ENCODE measurements at places on chromosomes 11 and 22.

DNA sequence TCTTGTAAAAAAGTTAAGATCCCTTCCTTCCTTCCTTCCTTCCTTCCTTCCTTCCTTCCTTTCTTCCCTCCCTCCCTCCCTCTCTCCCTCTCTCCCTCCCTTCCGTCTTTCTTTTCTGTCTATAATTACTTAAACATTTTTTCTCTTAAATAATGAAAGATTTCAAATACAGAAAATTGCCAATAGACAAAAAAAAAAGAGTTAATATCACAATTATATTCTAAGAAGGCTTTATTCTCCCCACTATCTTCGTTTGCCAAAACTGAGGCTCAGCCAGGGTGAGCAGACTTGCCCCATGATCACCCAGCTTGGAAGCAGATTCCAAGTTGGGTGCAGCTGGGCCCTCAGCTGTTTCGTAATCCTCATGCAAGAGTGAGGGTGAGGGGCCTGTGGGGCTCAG is 327 bp upstream of the CACNA1I start:
- no peak for DNase-seq

- no peak for DNase-seq
These were observed 224.7 kb downstream of the SNX19 start for GRCh38 chr11:130691581-130691980.

- DNase-seq: no peak
These were observed 342.5 kb downstream of the ETS1 start for GRCh38 chr11:128244871-128245270.

- peak; percentile 76 for DNase-seq
These were observed 571 bp downstream of the C11orf24 start for GRCh38 chr11:68271023-68271780.

- no peak for DNase-seq
These were observed 2.9 kb upstream of the MTFP1 start for GRCh38 chr22:30422481-30423300.

DNA sequence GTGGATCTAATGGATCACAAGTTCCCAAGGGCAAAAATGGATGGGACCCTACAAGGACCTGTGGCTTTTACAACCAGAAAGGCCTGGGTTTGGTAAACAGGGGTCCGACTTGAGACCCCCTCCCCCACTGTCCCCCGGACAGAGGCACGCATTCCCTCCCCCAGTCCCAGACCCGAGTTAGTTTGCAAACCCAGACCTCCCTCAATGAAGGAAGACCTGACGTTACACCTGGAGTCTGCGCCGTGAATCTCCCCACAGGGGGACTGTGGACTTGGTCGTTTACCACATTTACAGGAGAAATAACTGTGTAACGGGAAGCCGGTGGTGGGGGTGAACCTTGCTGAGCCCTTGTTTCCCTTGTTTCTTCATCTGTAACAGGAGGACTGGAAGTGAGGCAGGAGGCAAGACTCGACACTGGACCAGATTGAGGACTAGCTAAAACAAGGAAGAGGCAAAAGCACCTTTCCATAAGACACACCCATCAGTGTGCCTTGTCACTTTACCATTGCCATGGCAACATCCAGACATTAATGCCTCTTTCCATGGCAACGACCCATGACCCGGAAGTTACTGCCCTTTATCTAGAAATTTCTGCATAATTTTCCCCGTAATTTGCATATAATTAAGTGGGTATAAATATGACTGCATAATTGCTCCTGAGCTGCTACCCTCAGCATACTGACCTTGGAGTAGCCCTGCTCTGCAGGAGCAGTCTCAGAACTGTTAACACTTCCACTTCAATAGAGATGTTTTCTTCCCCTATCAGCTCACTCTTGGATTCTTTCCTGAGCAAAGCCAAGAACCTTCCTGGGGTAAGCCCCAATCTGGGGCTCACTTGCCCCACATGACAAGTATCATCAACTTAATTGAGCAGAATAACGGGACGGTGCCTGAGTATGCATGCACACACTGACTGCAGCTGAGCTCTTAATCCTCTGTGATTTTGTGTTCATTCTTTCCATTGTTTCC is 25.4 kb downstream of the PDGFB start:
- DNase-seq: no peak

DNA sequence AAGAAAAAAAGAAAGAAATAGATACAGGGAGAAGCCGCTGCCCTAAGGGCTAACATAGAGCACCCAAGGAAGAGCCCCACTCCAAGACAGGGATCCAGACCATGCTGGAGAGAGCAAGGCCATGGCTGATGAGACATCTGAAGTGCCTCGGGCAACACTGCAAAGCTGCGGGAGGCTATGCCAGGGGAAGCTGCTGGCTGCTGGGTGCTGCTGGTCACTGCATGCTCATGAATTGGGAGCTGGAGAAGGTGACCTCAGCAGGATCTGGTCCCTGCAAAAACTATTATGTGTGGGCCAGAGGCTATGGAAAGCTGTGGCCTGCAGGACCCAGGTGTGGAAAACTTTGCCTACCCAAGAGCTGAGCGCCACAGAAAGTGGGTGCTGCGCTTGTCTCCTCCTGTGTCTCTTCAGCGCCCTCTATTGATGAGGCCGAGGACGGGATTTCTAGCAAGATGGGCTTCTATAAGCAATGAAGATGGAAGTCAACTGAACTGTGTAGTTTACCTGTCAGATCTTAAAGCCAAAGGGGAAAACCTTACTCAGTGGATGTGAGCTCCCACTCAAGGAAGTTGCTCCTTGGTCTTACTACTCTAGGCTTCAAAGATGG is 17.3 kb upstream of the SLC29A2 start:
- DNase-seq: peak; percentile 69

DNA sequence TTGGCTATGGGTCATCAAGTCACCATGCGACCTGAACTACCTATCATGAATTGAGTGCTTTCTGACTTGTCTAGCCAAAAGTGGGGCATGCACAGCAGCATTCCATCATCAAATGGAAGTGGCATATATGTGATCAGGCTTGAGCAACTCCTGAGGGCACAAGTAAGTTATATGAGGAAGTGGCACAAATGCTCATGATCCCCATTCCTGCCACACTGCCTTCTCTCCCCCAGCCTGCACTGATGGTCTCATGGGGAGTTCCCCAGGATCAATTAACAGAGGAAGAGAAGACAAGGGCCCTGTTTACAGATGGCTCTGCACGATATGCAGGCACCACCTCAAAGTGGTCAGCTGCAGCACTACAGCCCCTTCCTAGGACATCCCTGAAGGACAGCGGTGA is 21.8 kb downstream of the MS4A4E start:
- no peak for DNase-seq

DNA sequence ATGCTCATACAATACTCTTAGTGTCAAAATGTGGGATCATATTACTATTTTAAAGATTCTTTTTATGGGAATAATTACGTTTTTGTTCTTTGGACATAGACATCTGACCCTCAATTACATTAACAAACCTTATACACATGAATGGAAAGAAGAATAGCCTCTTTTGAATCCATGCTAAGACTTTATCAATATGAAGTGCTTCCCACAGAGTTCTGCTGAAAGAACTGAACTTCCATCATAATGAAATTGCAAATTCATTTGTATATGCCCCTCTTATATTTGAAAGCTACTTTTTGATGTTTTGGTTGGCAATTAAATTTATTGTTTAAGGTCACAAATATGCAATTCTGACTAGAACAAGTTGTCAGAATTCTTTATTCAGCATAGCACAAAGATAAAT is 254.9 kb downstream of the TMEM135 start:
- no peak for DNase-seq
